DMS53 (cell line): ENCODE measurements at places on chromosomes 11 and 22.

GRCh38 chr11:36376009-36376887 is 80.2 kb downstream of the PRR5L start:
- DNase-seq, result peak; percentile 12

DNA sequence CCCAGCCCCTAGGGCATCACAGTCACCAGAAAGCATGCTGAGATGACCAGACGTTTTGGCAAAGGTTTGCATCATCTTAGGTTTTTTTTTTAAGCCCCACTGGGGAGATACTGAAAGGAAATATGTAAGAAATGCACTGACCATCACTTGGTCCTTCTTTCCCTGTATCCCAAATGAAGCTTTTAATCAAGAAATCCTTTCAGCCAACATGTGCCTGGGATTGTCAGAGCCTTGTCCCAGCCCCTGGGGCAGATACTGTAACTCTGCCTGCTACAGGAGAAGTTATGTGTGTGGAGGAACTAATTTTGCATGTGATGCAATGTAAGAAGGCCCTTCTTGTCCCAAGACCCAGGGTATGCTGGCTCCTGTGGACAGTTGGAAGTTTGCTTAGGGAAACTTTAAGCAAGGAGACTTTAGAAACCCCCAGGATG is 65.6 kb downstream of the PPFIBP2 start:
- no peak for DNase-seq

DNA sequence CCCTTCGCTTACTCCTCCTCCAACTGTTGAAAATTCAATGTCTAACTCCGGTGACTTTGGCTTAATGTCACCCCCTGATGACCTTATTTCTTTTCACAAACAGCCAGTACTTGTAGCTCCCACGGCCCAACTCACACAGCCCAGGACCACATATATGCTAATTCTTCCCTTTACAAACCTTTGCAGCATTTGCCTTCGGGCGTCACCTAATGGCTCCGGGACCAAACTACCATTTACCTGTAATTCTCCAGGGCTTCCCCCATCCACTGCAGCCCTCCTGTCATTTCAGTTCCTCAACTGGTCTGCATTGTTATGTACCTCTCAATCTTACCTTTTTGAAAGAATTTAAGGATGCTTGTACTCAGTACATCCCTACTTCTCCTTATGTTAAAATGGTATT is 29.8 kb upstream of the OR56B4 start:
- DNase-seq, result no peak

GRCh38 chr11:130006929-130007328 is 4.3 kb upstream of the PRDM10 start:
- DNase-seq, result no peak

- no peak for DNase-seq
These were observed 27.8 kb downstream of the CYTH4 start for GRCh38 chr22:37310075-37310606.

DNA sequence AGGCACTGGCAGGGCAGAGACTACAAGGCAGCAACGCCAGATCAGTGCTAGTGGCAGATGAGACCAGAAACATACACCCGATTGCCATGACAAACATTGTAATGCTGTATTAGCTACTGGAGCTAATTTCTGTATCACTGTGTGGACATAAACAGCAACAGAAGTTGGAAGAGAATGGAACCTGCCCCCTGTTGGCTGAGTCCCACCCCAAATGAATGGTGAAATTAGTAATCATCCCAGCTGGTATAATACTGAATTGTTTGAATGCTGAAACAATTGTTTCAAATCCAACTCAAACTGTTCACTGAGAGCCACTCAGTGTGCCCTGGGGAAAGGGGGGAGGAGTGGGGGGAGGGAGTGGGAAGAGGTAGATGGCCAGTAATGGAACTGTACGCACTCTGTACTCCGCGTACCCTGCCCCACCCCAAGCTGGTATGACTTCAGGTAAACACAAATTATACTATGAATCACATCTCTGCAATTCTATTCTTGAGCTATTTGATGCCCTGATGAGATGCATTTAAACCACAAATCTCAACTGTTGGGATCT is 11.2 kb upstream of the BIRC3 start:
- no peak for DNase-seq

- DNase-seq, result peak; percentile 81
These were observed 789.4 kb upstream of the KIRREL3 start for GRCh38 chr11:127789927-127790326.

DNA sequence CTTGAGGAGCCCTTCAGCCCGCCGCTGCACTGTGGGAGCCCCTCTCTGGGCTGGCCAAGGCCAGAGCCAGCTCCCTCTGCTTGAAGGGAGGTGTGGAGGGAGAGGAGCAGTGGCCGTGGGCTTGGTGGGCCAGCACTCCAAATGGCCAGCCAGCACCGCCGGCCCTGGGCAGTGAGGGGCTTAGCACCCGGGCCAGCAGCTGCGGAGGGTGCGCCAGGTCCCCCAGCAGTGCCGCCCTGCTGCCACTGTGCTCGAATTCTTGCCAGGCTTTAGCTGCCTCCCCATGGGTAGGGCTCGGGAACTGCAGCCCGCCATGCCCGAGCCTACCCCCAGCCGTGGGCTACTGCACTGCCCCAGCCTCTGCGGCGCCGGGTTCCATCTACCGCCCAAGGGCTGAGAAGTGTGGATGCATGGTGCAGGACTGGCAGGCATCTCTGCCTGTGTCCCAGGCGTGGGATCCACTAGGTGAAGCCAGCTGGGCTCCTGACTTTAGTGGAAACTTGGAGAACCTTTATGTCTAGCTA is 82.7 kb downstream of the KCNA4 start:
- no peak for DNase-seq

DNA sequence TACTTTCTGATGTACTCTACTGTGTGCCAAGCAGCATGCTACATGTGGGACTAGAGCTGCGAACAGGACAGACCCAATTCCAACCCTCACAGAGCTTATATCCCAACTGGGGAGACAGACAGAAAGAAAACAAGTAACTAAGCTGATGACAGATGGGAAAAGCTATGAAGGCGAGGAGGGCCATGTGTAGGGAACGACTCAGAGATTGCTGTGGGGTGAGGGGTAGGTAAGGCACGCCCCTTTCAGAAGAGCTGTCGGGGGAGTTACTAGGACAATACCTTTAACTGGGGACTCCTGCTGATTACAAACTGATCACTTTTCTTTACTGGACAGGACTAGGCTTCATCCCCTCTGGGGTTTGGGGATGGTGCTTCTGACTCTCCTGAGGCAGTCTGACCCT is 48.9 kb downstream of the ST3GAL4 start:
- DNase-seq, result no peak

GRCh38 chr11:128399251-128400121 is 187.9 kb downstream of the ETS1 start:
- DNase-seq, result no peak

DNA sequence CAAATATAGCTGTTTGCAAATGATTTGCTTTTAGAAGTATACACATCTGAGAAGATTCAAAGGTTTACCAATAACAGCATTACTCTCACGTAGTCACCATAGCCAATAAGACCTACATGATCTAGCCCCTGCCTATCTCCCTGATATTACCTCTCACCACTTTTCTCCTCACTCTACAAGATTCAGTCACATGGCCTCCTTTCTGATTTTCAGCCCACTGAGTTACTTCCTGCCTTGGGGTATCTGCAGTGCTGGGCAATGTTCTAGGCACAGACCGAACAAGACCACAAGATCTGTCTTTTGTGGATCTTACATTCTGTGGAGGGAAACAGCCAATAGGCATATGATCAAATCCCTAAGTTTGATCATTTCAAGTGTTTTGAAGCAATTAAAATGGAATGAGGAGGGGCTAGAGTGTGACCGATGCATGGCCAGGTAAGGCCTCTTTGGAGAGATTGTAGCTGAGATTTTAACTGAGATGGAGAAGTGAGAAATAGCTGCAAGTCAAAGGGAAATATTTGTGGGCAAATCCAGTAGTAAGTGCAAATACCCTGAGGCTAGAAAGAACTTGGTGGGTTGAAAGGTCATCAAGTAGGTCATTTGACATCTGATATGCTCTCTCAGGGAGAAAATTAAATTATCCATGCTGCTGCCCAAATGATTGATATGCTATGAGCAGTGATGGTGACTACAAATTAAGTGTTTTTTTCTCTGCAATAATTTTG is 43.1 kb downstream of the ARL14EP start:
- no peak for DNase-seq

GRCh38 chr11:44967930-44968496 is 17.3 kb upstream of the TP53I11 start:
- no peak for DNase-seq

- no peak for DNase-seq
These were observed 25.9 kb upstream of the SLC5A4 start for GRCh38 chr22:32281072-32281471.

GRCh38 chr11:2092956-2093412 is 46.2 kb downstream of the IGF2 start:
- DNase-seq, result no peak

DNA sequence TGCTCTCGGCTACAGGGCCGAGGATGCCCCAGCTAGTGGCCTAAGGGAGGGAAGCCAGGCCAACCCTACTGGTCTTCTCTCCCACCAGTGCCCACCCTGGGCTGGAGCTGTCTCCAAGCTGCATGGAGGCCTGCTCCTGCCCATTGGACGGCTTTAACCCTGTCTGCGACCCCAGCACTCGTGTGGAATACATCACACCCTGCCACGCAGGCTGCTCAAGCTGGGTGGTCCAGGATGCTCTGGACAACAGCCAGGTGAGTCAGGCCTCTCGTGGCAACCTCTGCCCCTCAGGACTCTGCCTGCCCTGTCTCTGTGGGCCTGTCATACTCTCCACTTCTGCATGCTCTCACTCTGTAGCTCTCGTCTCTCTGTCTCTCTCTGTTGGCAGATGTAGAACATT is 44.1 kb upstream of the TPBGL start:
- DNase-seq, result no peak

- DNase-seq, result no peak
These were observed 809.1 kb downstream of the BRD1 start for GRCh38 chr22:49018601-49019000.

- DNase-seq, result peak; percentile 62
These were observed 17.4 kb upstream of the PRAME start for GRCh38 chr22:22576244-22576988.

DNA sequence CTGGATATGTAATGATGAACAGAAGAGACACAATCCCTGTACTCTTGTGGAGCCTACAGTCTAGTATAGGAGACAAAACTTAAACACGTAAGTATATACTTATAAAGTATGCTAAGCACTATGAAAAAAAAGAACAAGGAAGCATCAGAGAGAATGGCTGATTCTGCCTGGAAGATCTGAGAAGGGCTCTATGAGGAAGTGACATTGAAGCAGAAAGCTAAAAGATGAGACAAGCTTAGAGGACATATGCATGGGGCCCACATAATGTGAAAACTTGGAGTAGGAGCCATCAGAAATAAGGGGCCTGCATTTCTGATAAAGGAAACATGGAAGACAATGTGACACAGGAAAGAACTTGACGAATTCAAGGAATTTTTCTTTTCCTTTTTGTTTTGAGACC is 16.6 kb downstream of the SAA1 start:
- no peak for DNase-seq

- peak; percentile 58 for DNase-seq
These were observed 17.7 kb downstream of the PHLDB1 start for GRCh38 chr11:118625036-118625690.

DNA sequence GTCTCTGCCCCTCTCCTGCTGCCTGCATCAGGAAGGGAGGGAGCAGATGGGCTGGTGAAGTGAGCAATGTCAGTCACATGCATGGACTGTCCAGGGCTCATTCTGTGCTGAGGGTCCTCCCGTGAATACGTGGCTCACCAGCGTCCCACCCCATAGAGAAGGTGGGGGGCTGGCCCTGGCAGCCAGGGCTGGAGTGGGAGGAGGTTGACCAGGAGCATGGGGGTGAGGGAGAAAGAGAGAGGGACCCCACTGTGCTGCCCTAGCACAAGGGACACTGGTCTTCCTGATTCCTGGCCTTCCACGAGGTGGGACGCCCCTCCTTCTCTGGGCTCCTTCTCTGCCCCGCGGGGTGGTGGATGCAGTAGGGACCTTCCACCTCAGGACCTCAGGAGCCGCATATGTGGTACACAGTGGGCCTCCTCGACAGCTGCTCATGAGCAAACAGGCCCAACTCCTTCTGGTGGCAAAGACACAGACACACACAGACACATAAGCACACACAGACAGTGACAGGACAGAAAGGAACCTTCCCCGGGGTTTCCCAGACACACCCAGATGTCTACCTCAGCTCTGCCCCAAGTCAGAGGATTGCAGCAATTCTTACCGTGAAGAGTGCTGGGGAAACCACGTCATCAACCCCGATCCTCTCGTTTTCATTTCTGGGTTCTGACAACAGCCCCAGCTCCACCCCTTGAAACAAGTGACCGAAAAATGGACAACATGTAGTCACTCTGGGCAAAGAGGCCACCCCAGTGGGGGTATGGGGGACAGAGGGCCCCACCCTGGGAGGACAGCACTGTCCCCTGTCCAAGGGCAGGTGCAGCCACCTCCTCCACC is 3.6 kb upstream of the APOBEC3A start:
- no peak for DNase-seq

DNA sequence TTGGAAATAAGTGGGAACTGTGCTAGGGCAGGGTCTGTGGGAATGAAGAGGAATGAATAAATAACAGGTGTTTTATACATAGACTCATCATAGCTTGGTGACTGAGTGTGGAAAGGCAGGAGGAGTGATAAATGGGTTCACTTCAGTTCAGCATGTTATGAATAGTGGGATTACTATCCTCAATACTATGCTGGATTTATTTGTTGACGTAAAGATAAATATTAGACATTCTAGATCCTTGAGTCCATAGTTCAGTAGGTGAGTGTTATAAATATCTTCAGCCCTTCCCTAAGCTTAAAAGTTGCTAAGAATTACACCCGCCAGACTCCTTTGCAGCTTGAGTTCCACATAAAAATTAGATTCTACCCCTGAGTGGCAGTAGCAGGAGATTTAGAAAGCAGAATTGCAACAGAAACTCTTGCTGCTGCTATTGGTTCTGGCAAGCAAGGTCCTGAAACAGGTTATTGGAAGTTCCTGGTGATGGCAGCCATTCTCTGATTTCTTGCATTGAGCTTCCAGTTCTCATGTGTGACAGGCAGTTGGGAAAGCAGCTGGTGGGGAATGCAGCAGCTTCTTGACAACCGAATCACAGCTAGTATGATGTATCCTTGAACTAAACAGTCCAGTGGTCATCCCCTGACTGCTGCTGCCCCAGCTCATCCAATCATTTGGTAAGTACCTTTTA is 1558.9 kb downstream of the FAM181B start:
- DNase-seq, result no peak

DNA sequence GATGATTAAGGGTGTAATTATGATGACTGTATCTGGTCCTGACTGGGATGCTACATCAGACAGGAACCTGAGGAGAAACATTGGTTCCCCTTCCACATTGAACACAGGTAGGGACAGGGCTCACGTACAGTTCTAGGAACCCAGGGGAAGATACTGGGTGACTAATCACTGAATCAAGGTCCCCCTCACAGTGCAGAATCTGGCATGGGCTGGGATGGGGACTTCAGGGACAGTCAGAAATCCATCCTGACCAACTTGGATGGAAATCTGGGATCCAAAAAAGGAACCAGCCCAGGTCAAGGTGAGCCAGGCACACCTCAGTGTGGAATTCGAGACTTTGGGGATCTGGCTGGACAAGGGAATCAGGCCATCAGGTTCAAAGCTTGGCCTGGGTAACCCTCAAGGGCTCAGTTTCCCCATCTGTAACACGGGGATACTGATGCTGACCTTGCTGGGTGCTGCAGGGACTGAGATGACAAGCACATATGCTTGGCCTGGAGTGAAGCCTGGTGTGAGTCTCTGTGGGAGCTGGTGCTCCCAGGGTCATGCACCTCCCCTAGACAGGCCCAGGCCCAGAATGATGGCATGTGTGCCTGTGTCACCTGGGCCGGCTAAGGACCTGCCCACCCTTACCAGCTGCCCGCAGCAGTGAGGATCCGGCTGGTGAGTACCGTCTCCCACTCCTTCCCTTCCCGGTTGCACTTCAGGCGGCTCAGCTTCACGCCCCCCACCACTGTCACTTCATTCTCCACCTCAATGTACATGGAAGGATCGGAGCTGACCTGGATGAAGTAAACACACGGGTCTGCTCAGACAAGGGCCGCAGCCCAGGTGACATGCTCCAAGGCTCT is 67.4 kb upstream of the CLTCL1 start:
- DNase-seq, result no peak
